ENCODE measurements at places on chromosomes 3 and 15.

DNA sequence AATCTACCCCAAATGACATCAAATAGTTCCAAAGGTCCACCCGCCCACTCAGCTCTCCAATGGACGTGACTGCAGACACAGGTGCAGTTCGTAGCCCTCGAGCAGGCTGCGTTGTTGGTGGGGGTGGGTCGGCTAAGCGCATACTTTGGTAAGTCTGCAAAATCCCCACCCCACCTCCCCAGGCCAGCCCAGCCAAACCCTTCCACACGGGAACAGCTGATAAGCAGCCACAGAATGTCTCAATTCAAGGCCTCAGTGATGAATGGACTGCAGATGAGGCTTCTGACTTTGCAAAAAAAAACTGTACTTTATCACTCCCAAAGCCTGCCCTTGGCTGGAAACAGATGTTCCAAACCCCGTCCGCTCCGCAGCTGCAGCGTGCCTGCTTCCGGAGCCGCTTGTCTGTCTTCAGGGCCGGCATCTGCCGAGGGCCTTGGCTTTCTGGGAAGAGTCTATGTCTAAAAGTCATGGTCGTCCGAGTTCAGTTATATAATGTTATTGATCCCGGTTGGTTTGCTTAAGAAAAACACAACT, 38.2 kb downstream of the PCSK6 start:
- DNase-seq: no peak

- no peak for DNase-seq
Observed at GRCh38 chr3:194871143-194871863, 185.6 kb downstream of the FAM43A start.

DNA sequence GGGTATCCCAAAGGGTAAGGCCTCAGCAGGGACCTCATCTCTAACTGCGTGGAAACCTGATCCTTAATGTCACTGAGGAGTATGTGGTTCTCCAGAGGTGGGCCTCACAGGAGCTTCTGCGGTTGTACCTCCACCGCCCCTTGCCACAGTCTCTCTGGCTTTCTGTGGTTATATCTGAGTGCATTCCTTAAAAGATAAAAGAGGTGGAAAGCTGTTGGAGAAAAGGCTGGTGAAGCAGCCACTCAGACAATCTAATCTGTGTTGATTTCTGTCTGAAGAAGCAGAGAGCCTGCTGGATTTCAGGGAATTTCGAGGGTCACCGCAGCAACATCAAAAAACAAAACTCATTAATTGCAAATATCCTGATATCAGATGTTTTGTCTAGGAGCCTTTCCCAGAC, 51.4 kb downstream of the SEMA6D start:
- DNase-seq: no peak

DNA sequence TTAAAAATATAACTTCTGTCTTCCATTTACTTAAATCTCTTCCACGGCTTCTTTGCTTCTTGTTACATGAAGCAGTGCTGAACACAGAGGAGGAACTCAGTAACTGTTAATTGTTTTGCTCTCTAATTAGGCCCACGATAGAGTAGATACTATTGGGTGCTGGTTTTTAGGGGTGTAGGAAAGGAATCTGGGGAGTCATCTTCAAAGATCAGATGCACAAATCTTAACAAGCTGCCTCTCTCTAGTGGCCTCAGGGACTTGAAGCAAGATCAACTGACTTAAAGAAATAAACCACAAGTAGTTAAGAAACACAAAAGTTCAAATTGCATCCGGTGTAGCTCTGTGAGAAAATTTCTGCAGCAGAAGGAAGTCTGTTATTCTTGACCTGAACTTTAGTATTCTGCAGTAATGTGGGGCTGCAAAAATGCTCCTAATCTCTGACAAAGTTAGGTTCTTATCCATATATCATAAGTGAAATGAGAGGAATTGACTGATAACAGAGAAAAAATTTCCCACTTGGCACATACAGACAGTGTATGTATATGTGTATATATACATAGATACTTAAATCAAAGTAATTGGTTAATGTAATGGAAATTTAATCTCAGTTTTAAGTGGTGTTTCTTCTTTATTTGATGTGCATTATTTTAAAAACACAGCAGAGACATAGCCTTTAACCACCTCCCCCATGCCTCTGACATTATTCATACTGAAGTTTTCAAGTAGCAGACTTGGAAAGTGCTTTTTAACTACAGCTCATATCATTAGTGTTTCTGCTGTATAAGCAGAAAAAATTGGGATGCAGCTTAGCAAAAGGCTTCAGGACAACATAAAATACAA, 51.8 kb downstream of the CHST2 start:
- no peak for DNase-seq

DNA sequence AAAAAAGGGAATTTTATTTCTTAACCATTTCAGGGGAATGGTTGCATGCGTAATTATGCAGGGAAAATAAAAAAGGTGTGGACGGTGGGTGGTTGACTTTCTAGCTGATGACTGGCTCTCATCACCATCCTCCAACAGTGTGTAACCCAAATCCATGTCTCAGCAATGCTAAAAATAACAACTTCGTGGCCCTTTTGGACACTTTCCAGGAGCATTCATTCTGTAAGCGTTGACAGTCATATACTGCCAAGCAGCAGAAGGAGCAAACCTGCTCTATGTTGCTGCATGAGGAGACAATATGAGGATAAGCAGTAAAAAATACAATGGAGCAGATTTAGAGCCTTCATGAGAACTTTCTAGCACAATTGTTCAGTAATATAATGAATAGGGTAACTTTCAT, 189.1 kb downstream of the ANXA2 start:
- DNase-seq: no peak

DNA sequence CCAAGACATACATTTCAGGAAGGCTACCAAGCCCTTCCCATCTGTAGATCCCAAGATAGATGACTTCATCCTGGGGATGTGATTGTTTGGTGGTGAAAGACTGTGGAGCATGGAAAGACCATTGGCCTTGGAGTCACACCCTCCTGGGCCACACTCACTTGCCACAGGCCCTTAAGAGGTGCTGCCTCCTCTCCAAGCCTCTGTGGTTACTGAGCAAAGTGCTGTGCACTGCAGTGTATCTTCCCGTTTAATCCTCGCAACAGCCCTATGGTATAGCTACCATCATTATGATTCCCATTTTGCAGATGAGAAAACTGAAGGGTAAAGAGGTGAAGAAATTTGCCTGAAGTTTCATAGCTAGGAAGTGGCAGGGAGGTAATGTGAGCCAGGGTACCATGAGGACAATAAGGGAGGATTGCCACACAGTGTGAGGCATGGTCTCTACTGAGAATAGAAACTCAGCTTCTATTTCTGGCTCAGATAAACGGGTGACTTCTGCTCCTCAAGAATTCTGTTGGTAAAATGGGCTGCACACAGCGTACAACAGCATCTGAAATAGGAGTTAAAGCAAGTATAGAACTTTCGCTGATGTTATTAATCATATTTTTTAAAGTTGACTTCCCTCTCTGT, 23.9 kb upstream of the RHO start:
- DNase-seq: no peak

DNA sequence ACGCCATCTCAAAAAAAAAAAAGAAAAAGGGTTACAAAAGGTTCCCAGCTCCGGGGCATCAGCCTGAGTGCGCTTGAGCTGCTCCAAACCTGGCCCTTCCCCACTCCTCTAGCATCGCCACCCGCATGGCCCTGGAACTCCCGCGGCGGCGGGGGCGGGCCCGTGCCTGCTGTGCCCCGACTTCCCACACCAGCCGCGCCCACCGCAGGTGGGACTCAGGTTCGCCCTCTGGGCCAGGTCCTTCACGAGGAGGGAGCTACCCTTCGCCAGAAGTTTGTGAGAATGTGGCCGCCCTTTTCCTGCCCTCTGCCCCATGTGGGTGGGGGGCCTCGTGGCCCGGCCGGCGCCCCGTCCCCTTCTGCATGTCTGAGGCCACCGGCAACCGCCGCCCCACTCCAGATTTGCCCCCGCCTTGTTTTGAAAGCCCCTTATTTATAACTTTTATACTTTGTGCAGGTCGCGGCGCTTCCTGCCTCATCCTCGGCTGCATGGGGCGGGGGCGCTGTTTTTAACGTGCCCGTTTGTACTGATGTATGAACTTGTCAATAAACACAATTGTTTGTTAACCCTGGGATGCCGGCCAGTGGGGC, 507 bp upstream of the JMJD7 start:
- DNase-seq: no peak

DNA sequence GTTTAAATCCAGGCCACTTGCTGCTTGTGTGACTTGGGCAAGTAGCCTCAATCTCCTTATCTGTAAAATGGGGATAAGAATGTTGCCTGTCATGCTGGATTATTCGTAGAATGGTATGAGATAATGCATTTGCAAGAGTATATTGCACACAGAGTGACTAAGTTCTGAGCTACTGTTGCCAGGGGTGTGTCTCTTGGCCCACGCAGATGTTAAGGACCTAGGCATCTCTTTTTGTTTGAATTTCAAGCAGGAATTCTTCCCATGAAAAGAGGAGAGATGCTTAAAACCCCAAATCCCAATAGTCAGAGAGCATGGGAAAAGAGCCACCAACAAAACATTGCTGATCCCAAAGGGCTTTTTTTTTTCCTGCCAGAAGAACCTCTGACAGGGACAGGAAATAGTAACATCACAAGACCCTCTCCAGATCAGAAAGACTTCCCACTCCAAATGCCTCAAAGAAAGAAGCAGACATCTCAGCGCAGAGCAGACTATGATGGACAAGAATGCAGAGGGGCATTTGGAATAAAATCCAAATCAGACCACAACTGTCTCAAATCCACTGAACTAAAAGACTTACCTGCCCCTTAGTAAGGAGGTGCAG, 90.5 kb downstream of the MRPL46 start:
- no peak for DNase-seq

DNA sequence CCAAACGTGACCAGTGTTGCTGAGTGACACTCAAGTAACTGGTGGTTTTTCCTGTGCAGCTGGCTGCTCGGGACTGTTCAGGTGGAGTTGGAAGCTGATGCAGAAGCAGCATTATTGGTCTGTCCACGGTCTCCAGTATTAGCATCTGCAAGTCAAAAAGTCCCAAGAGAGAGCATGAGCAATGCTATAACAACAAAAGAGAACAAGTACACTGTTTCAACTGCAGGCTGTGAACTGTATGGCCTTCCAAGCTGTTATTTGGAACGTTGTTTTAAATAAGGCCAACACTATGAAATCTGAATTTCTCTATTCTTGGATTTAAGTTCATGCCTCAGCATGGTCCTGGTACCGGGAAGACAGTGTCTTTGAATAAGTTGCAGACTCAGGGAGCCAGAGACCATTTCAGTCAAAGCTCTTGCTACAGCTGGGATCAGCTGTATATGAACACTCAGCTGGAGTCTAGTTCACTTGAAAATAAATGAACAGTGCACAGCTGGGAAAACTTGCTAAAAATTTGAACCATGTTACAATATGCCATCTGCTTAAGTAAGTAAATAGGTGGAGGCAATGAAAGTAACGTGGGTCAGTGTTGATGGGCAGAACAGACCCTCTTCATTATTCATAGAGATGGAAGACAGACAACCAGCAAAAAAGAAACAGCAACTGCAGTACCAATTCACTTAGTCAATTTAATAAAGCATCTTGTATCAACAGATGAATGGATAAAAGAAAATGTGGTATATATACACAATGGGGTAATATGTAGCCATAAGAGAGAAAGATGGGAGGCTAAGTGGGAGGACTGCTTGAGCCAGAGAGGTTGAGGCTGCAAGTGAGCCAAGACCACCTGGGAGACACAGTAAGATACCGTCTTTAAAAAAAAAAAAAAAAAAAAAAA, 45.1 kb downstream of the NR1I2 start:
- no peak for DNase-seq

DNA sequence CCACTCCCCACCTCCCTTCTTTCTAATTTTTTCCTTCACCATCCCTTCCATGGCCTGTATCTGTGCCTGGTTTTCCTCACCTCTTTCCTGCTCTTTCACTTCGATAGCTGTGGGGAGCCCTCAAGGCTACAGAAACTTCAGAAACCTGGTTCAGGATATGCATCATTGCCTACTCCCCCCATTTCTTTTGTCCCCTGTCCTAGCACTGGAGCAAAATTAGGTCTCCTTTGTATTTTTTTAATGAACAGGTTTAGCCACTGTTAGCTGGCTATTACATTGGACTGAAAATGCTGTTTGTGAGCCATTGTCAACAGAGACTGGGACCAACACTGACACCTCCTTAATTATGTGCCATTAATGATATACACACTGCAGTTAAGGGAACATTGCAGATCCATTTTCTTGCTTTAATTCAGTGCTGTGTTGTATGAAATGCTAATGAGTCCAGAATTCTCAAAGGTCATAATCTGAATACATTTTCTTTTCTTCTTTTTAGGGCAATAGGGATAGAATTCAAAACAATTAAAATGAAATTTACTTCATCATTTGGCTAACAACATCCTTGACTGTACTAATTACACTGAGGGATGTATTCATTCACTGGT, 138.6 kb downstream of the PDCD6IP start:
- no peak for DNase-seq

DNA sequence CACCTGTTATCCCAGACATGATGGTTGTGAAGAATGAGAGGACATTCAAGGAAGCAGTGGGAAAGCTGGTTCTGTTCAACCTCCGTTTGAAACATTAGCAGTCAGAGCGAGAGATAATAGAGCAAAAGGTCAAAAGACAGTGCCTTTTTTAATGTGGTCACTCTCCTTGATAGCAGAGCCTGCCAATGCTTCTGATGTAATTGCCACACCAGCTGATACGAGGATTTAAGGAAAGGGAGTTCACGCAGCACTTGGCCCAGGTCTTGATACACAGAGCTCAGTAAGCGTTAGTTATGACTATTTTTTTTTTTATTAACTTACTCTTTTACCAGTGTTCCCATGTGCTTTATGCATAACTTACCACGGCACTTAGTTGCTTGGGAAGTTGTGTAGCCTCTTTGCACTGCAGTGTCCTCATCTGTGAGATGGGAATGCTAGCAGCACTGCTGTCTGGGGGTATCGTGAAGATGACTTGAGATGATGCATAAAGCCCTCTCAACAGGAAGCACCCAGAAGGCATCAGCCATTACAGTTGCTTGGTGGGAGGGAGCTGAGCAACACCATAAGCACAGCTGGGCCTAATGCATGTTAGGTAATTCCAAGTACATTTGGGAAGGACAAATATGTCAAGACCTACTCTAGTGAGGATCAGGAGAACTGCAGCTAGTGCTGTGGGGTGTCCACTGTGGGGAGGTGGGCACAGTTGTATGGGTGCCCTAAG, 123.3 kb upstream of the RASGRP1 start:
- no peak for DNase-seq

GRCh38 chr3:155281912-155282311, 11.6 kb downstream of the STRIT1 start:
- no peak for DNase-seq

DNA sequence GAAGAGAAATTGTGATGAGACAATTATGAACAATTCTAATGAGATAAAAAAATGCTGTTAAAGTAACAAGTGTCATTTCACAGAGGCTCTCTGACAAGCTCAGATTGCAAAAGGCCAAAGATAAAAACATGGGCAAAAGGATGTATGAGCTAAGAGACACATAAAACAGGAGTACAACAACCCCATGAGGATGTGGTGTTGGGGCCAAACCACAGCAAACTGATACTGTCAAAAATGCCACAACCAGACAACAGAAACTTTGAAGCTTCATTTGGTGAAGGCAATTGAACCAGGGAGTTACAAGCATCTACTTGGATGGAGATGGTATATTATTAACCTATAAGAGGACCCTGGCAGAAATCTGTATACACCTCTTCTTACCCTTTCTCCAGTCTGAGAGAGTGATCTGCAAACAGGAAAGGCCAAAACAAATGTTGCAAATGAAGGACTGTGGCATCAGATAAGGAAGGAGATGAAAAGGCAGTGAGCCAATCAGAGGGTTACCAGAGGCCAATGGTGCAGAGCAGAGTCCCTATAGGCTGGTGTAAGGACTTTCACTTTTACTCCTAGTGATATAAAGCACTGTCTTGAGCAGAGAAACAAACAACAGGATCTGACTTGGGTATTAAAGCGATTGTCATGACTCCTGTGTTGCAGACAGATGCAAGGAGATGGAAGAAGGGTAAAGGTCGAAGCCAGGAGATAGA, 659.0 kb downstream of the NTRK3 start:
- DNase-seq: no peak

- no peak for DNase-seq
Observed at GRCh38 chr15:98431171-98431570, 217.2 kb upstream of the IGF1R start.

All from activated CD8-positive, alpha-beta memory T cell treated with anti-CD3 and anti-CD28 coated beads for 48 hours (primary cell).